ENCODE measurements at places on chromosomes 3 and 15.

DNA sequence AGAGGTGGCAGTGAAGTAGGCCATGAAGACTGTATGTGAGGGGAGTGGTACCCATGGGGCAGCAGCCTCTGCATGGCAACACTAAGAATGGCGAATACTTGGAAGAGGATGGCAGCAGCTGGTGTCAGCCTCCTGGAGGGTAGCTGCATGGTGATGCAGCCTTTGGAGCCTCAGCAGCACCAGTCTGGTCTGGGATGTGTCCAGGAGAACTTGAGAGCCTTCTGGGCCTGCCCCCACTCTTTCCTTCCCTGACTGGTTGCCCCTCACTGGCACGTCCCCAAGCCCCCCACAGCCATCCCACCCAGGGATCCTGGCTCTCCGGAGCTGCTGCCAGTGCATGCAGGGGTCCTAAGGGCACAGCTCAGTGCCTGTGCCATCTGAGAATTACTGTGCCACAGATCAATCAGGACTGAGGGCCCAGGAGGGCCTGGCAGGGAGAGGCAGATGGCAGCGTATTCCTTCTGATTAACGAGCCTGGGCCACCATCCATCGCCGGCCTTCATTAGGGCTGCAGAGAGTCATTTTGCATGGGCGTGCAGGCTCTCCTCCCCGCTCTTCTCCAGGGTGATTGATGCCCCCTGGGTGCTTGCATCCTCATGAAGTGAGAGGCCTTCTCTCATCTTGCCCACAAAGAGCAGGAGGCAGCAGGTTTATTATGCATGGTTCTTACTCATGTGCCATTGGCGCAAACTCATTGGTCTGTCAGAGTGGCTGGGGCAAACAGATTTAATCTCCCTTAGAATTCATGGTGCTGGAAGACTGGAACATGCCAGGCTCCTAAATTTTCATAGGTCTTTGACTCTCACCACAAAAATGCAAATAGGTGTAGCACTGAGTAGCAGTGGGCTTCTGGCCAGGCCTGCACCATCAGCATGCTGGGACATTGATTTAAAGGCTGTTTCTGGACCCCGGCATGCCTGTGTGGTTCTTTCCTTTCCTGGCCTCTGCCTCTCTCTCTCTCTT is 116.8 kb downstream of the EPHB1 start:
- DNase-seq: no peak

DNA sequence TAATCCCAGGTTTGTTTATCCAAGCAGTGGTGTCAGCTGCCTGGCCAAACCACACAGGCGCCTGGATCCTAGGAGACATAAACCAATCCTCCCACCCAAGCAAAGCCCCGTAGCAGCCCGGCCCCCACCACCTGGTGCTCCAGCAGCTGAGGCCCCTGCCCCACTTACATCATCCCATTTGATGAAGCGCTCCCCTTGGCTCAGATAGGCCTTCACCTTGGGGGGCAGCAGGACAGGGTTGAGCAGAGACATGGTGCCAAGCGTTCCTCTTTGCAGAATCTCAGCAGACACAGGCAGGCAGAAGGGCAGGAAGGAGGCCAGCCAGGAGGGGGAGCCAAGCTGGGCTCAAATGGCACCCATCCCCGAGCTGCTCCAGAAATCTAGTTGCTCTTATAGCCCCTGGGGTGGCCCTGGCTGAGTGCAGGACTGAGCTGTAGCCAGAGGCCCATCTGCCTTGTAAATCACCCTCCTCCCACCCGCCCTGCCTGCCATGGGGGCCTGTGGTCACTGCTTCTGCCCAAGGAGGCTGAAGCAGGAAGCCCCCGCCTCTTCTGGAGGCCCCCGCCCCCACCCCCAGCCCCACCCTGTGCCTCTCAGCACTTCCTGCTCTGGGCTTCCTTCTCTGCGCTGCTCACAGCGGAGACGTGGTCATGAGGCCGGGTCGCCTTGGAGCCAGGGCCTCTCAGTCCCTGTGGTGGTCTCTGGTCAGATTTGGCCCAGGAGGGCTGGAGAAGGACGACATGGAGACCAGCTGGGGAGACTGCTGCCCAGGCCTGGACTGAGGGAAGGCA is at the start of gene PLCB2:
TSS of gene PLCB2 (minus strand) at position 515 of the 791 bp plus-strand sequence. CDS start at position 252, 263 bp downstream.
- DNase-seq: peak; percentile 82

DNA sequence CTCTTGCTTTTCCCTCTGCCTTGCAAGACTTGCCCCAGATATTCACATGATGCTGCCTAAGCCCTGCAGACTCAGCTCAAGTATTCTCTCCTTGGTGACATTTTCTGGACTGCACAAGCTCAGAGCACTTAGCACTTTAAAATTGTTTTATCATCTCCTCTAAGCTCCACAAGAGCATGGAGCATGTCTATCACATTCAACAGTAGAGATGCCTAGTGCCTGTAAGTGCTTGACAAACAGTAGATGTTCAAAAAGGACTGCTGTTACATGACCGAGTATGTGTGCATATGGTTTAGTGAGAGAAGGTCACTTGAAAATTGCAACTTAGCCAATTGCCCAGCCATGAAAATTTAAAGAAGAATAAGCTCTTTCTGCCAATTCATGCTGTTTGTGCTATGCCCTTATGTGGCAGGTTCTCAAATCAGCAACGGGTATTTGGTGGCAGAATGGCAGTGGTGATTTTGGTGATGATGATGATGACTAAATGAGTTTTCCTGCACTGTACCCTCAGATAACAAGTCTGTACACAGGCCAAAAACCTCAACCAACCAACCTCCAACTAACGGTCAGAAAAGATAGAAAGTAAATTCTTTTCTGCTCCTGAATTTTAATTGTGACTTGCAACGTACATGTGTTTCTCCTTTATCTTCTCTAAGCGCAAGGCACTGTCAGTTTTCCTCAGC is 647.2 kb upstream of the UBE2E2 start:
- no peak for DNase-seq

GRCh38 chr3:107929088-107929487 is 161.7 kb downstream of the CD47 start:
- DNase-seq: no peak

DNA sequence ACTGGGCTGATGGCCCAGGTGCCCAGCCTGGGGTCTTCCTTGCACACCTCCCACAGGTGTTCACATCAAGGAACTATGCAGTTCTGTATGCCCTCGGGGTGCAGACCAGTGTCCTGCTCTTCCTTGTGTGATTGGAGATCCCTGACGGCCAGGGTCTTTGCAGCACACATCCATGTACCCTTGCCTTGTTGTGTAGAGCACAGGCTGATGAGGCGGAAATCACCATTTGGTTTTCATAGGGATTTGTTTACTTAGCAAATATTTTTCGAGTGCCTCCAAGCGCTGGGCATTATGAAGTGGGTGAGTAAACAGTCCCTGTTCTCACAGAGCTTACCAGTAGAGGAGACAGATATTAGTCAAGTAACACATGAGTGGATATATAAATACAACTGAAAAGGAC is 209.3 kb upstream of the UMPS start:
- no peak for DNase-seq

DNA sequence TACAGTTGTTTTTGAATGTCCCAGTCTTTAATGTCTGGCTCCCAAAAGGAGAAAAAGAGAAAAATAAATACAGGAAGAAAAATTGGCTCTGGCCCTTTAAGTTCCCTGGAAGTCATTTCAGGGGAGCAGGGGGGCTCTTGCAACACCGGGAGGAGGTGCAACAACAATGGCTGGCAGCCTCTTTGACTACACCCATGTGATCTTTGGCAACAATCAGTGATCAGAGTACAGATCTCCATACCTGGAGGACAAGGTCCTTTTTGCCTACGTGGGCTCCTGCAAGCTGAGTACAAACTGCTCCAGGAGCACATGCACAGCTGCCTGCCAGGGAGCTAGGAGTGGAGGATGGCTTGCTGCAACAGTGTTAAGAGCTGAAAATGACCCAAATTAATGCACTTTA is 63.9 kb downstream of the GLCE start:
- DNase-seq: no peak

DNA sequence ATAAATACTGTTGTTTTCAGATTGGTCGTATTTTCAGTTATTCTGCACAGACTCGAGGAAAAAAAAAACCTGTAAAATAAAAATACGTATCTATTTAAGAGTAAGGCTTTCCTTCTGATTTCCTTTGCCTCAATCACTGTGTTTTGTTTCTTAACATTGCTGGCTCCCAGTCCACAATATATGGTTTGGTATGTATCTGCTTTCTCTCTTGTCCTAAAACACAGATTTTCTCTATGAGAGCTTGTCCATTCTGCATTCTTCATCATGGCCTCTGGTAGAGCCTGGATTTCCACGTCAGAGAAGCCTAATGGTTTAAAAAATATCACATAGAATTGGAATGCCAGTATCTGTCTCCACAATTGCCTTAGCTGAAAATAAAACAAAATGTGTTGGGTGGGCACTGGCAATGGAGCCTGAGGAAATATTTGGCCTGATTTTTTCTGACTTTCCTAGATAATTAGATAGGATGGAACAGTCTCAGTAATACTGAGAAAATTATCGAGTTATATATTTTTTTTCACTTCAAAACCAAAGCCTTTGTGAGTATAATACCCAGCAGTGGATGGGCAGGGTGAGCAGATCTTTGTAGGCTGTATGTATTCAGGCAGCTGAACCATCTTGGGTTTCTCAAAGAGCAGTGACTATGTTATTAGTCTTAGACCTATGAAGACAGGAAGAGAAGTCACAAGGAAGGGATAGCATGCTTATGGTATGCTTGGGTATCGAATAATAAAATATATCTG is 1.9 kb downstream of the CD200 start:
- DNase-seq: no peak

GRCh38 chr3:123386477-123387040 is 62.3 kb downstream of the ADCY5 start:
- no peak for DNase-seq

DNA sequence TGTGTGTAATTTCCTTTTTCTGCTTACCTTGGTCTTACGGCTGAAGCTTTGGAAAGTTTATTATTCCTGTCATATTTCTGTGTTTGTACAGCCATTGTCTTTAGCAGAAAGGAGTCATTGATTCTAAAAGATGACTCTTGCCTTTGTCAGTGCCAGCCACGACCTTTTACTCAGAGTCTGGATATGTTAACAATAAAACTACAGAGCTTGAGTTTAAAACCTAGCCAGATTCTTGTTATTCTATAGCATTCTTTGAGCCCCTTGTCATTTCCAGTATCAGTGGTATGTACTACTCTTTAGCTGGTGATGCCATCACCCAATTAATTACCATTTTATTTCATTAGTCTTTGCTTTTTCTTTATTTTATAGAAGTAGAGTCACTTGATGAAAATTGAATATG is 142.4 kb downstream of the TCF12 start:
- DNase-seq: no peak

DNA sequence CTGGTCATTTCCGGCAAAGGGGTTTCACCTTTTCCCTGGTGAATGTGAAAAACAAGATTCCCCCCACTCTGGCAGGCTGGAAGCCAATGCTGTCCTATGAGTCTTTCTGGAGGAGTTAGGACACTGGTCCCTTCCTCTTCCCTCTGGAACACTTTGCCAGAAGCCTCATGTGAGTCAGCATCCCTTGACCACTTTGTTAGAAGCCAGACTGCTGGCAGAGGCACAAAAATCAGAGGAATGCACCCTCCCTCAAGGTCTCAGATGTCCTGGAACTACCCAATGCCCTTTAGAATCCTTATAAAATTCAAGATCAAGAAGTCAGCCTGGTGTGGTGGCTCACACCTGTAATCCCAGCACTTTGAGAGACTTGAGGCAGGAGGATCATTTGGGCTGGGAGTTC is 26.6 kb downstream of the ITGB5 start:
- no peak for DNase-seq

GRCh38 chr15:67833710-67834511 is 5.9 kb downstream of the RNU6-1 start:
- peak; percentile 55 for DNase-seq

DNA sequence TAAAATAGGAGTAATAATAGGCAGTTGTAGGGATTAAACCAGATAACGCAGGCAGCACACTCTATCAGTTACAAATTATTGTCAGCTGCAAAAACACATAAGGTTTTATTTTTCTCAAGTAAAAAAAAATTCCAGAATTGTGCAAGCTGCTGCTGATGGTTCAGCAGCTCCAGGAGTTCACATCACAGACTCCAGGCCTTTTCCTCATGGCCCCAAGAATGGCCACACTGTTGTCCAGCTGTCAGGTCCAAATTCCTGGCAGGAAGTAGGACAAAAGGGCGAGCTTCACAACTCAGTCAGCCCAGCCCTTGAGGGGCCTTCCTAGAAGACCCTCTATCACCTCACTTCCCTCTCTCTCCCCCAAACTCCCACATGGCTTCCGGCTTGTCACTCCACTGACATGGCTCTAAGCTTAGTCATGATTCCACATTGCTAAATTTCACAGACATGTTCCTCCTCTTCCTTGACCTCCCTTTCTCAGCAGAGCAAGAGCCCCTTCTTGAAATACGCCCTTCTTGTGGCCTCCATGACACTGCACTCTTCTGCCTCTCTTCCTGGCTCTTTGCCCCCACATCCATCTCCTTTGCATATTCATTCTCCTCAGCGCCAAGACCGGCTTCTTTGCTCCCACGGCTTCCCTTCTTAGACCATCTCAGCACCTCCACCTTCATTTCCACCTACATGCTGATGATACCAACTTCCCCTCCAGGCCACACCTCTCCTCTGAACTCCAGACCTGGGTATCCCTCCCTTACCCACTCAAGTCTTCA is 27.4 kb upstream of the FAM174B start:
- no peak for DNase-seq

- no peak for DNase-seq
Observed at GRCh38 chr3:61666615-61667330, 105.4 kb downstream of the PTPRG start.

GRCh38 chr3:102066470-102066869 is 217.2 kb downstream of the NFKBIZ start:
- no peak for DNase-seq

GRCh38 chr3:15256861-15257341 is 50.9 kb downstream of the CAPN7 start:
- no peak for DNase-seq

DNA sequence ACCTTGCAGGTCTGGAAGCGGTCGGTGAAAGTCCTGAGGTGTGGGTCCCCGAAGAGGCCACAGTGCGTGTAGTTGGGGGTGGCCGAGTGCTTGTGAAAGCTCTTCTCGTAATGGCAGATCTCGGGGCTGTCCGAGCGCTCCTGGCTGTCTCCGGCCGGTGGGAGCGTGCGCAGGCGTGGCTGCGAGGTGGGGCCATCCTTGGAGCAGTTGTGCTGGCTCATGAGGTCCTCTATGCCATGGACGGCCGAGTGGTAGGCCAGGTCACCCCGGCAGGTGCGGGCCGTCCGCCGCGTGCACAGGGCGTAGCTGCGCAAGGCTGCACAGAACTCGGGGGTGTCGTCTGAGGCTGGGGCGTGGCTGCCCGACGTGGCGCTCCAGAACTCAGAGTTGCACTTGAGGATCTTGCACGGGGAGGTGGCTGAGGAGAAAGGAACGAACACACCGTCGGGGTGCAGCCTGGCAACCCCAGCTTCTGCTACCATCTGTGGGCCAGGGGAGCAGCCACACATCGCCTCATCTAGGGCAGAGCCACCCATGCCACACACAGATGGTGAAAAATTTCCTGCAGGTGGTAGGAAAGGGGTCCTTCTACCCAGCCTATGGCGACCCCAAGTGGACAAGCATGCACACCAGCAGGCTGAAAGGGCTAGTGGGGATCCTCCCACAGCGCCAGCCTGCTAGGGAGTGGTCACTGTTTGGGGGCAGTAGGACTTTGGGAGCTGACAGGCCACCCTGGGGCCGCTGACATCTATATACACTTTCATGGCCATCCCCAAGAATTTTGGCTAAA is 36.7 kb downstream of the RGMA start:
- DNase-seq: no peak
